Colonic mucosa (tissue), 4 donors: ENCODE measurements at places on chromosomes 3 and 15. TPM values are rescaled to one million over a fixed set of nuclear protein-coding genes. Genes with fewer than 3 reads are reported as not detected.

The TRIM42 gene
- not detected for total RNA-seq

The VIPR1 gene
- 74.2 TPM for total RNA-seq

DNA sequence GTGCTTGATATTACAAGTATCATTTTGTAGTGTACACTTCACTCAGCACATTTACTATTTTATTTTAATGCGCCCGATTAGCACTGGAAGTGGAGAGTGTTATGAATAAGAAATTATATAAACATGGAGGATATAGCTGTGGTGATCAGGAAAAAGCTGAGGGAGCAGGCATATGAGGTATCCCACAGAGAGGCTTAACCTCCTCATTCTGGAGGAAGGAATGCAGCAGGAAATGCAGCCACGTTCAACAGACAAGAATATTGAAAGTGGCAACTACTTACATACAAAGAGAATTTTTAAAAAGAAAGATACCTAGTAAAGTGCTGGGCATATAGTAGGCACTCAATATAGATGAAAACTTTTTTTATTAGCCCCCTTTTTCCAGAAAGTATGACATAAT is 166.0 kb upstream of the SATB1 start:
- no peaks in the 10 kb centered on the region for H3K36me3 ChIP-seq
- H3K4me1 ChIP-seq: no peaks in the 10 kb centered on the region
- no peaks in the 10 kb centered on the region for H3K27me3 ChIP-seq
- H3K4me3 ChIP-seq: no peak overlapping the region
- H3K27ac ChIP-seq: no peak overlapping the region

GRCh38 chr3:194854206-194854605 is 168.5 kb downstream of the FAM43A start:
- peaks cover 6% of the 10 kb centered on the region for H3K4me1 ChIP-seq
- H3K27ac ChIP-seq: no peak overlapping the region
- no peak overlapping the region for H3K4me3 ChIP-seq
- H3K36me3 ChIP-seq: no peaks in the 10 kb centered on the region
- no peaks in the 10 kb centered on the region for H3K27me3 ChIP-seq

GRCh38 chr3:18872466-18872865 is 275.8 kb upstream of the KCNH8 start:
- H3K4me1 ChIP-seq: no peaks in the 10 kb centered on the region
- no peaks in the 10 kb centered on the region for H3K36me3 ChIP-seq
- H3K4me3 ChIP-seq: no peak overlapping the region
- no peak for DNase-seq
- H3K27me3 ChIP-seq: no peaks in the 10 kb centered on the region
- no peak overlapping the region for H3K27ac ChIP-seq
